ENCODE measurements at places on chromosomes 4 and X. TPM values are rescaled to one million over a fixed set of nuclear protein-coding genes. Genes with fewer than 3 reads are reported as not detected.

SORBS2 gene
- 49.8 TPM for total RNA-seq

KCND1 gene
- total RNA-seq: 0.13 TPM

TMPRSS11A gene
- not detected for total RNA-seq

LIMCH1 gene
- 17.2 TPM for total RNA-seq

TAPT1 gene
- total RNA-seq: 12.5 TPM

FMR1NB gene
- total RNA-seq: not detected

SLC16A2 gene
- 0.53 TPM for total RNA-seq

GPR143 gene
- 215 TPM for total RNA-seq

VCX gene
- 0.85 TPM for total RNA-seq

UCP1 gene
- total RNA-seq: not detected

THAP9 gene
- 6.5 TPM for total RNA-seq

TEX11 gene
- not detected for total RNA-seq

MAGEC3 gene
- total RNA-seq: not detected

PABPC1L2A gene
- not detected for total RNA-seq

CHST7 gene
- 2.9 TPM for total RNA-seq

SPANXC gene
- total RNA-seq: not detected

FRMD7 gene
- total RNA-seq: 0.05 TPM

ERAS gene
- total RNA-seq: 0.40 TPM

TMA16 gene
- 32.5 TPM for total RNA-seq

ASB9 gene
- 30.3 TPM for total RNA-seq

SMARCA5 gene
- total RNA-seq: 37.5 TPM

KDR gene
- 4.2 TPM for total RNA-seq

PDCL2 gene
- total RNA-seq: not detected

PCSK1N gene
- total RNA-seq: 35.2 TPM

NHSL2 gene
- total RNA-seq: not detected

GPR34 gene
- total RNA-seq: not detected

MAOA gene
- total RNA-seq: 0.32 TPM

MBTPS2 gene
- 20.0 TPM for total RNA-seq

GAGE1 gene
- total RNA-seq: 67.5 TPM

FABP2 gene
- total RNA-seq: not detected

RPS6KA6 gene
- 1.6 TPM for total RNA-seq

MAML3 gene
- total RNA-seq: 2.9 TPM

HTN3 gene
- 49.0 TPM for total RNA-seq

USP17L20 gene
- not detected for total RNA-seq

TXLNG gene
- 15.3 TPM for total RNA-seq

PRDM8 gene
- 0.05 TPM for total RNA-seq

IKBKG gene
- 12.3 TPM for total RNA-seq

VCX3A gene
- 0.21 TPM for total RNA-seq

OTUD6A gene
- not detected for total RNA-seq

NKX6-1 gene
- 0.11 TPM for total RNA-seq

WNK3 gene
- total RNA-seq: 8.6 TPM

SPATA4 gene
- total RNA-seq: not detected

ZNF674 gene
- 2.7 TPM for total RNA-seq

DRD5 gene
- total RNA-seq: not detected

IL9R gene
- total RNA-seq: not detected

MAGEC2 gene
- 133 TPM for total RNA-seq

UGT2A1 gene
- total RNA-seq: not detected

ZNF630 gene
- not detected for total RNA-seq

SOD3 gene
- not detected for total RNA-seq

All from SK-MEL-5 (cell line).